ENCODE measurements at places on chromosomes 3 and 15.

DNA sequence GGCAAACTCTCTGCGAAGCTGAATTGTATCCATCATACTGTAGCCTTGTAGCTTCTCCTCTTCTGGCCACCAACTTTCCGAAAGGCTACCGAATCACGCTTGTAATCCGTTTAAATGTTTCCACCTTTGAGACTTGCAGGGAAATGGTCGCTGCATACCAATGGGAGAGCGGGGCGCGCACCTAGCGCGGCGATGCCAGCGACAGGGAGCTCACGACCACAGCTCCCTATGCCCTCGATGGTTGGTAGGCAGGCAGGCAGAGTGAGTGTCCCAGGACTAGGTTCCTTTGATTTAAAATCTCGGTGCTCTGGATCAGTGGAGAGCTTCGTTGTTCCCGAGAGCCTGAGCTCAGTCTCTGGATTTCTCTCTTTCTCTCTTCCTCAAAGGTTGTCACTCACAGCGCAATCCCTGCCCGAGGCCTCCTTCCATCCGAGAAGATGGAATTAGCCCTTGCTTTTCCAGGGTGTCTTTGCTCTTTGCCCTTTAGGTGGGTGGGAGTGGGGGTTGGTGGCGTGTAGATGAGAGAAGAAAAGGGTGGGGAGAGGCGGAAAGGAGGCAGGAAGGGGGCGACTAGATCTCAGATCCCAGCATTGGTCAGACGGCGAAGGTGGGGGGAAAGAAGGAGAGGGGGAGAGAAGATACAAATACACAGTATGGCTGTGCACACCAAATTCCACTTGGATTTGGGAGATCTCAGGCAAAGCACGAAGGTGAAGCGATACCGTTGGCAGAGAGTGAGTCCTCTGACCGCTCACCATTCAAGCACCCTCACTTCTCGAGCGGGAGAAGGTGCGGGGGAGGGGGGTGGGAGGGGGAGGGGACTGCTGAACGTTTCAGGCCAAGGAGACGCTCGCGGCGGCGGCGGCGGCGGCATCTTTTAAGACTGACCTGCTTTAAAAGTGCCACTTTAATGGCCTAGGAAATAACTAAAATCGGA is at the start of gene SLITRK3:
SLITRK3 (minus strand) TSS at position 745 of the 937 bp plus-strand sequence. CDS start 5,554 bp downstream, outside the sequence.
- DNase-seq: peak; percentile 40

- no peak for DNase-seq
Observed at GRCh38 chr15:69314131-69314530, 15.4 kb downstream of the PAQR5 start.

- no peak for DNase-seq
Observed at GRCh38 chr15:40259021-40259420, 20.2 kb downstream of the PAK6 start.

GRCh38 chr3:19348500-19348899 is 200.2 kb downstream of the KCNH8 start:
- no peak for DNase-seq

DNA sequence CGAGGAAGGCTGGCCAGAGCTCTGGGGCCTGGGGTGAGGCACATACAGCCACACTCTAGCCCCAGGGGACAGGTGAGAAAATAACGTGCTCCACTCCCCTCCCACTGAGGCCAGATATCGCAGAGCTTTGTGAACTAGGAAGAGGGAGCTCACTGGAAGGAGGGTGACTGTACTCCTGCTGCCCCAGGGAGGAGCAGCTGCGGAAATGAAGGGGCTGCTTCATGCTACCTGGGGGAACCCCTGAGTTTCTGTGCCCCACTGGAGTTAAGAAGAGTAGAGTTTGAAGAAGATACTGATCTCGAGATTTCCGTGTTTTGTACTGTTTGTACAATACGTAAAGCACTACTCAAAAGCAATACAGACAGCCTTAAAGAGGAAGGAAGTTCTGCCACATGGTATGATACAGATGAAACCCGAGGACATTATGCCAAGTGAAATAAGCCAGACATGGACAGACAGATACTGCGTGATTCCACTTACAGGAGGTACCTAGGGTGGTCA is 44.6 kb downstream of the CMTM6 start:
- no peak for DNase-seq

DNA sequence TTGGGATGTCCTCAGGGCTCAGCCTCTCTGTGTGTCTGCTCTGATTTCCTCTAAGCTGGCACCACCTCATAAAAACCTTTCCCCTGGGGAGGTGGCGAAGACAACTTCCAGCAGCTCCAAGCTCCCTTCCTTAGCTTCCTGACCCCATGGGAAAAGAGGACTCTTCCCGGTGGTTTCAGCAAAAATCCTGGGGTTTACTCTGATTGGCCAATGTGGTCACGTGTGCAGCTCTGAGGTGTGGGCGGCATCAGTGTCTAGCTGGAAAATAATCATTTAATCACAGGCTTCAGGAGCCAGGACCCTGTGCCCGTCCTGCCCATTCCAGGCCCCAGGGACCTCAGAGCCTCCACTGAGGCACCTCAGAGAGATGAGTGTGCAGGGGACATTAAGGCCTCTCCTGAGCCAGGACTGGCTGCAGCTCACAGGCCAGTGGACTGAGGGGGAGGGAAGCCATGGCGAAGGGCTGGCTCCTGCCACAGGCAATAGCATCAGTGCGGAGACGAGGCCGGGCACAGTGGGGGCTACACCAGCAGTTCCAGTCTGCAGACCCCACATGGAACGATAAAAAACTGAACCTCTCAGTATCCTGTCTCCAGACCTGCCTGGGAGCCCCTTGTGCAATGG is 104.1 kb downstream of the TPRA1 start:
- DNase-seq: no peak

DNA sequence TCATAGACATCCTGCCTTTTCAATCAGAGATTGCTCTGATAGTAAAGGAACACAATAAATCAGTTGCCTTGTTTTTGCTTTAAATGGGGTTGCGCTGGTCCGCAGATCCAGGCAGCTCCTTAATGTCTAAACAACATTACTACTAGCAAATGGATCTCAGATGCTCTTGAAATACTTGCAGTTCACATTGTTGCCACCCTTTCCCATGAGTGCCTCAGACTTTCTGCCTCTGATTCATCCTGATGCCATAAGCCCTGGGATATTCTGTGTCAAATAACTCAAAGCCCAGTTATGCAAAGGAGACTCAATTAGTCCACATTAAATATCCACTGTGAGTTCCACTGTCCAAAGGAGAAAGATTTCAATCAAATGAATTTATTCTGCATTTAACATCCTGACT is 196.7 kb downstream of the PLCH1 start:
- no peak for DNase-seq

DNA sequence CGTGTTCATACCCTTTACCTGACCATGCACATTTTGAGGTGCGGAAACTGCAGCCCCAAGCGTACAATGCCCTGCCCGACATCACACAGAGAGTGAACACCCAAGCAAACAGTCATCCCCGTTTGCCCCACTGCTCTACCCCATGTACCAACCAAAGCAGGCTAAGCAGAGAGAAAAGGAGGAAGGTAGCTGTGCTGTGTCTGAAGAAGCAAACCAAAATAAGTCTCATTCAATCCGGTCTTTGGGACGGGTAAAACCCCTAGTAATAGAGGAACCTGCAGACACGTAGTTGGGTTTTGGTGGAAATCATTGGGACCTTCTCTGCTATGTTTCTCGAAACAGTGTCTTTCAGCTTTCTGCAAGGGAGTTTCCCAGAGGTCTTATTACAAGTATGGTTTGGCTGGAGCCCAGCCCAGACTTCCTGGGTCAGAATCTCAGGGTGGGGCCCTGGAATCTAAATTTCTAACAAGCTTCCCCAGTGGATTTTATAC is 164.6 kb upstream of the HES1 start:
- peak; percentile 44 for DNase-seq

GRCh38 chr3:24523988-24524727 is 29.5 kb upstream of the THRB start:
- DNase-seq: no peak

- DNase-seq: no peak
Observed at GRCh38 chr3:32850226-32850625, 32.4 kb downstream of the TRIM71 start.

DNA sequence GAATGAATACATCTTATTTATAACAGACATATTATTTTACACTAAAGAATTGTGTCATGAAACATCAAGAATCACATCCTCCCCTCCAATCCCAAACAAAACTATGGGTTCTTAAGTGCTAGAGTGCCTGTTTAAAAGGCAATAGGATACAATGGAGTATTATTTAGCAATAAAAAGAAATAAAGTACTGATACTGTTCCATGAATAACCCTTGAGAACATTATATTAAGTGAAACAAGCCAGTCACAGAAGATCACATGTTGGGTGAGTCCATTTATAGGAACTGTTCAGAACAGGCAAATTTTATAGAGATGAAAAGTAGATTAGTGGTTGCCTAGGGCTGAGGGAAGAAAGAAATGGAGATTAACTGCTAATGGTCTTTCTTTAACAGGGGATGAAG is 86.5 kb downstream of the ANKRD28 start:
- no peak for DNase-seq

GRCh38 chr3:46519952-46520351 is 22.2 kb downstream of the RTP3 start:
- DNase-seq: no peak

GRCh38 chr3:152818027-152818426 is 16.9 kb upstream of the P2RY1 start:
- DNase-seq: no peak

- no peak for DNase-seq
Observed at GRCh38 chr15:92326236-92326635, 67.4 kb upstream of the ST8SIA2 start.

Data from right hindlimb (tissue), 1 donor.